ENCODE measurements at places on chromosomes 12 and 14.

DNA sequence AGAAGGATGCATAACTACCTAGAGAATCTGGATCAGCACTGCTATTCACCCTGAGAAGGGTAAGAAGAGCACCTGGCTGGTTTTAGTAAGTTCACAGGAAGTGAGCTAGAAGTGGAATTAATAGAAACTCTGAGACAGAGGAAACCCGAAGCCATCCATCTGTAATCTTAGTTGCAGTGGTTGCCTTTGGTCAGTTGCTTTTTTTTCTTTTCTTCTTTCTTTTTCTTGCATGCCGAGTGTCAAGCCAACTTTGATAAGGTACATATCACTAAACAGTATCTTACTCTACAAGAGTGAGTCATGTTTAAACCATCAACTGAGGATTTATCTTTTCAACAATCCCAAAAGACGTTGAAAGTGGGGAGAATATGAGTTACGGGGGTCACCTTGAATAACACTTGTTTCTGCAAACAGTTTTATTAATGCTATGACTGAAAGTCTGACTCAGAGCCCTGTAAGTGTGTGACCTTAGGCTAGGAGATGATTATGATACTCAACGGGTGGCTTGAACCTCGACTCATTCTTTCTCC is 26.7 kb downstream of the C12orf75 start:
- DNase-seq: no peak

DNA sequence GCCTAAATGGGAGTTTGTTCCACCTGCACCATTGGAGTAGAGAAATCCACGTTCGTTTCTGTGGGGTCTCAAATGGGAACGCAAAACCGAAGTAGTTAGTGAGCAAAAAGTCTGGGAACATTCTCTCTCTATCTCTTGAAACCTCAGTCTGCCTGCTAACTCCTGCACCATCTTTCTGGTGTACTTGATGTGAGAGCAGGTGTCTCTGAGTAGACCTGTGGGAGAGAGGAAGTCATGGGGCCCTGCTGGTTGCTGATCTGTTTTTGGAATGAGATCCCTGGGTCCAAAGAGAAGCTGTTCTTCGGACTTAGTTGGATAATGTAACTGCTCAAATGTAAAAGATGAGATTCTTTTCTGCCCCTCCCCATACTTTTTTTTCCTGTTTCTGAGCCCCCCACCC is 57.3 kb downstream of the MAX start:
- no peak for DNase-seq

- no peak for DNase-seq
Observed at GRCh38 chr14:92012121-92012748, 27.6 kb downstream of the TRIP11 start.

GRCh38 chr12:94644141-94644979 is 6.0 kb downstream of the TMCC3 start:
- DNase-seq: no peak

DNA sequence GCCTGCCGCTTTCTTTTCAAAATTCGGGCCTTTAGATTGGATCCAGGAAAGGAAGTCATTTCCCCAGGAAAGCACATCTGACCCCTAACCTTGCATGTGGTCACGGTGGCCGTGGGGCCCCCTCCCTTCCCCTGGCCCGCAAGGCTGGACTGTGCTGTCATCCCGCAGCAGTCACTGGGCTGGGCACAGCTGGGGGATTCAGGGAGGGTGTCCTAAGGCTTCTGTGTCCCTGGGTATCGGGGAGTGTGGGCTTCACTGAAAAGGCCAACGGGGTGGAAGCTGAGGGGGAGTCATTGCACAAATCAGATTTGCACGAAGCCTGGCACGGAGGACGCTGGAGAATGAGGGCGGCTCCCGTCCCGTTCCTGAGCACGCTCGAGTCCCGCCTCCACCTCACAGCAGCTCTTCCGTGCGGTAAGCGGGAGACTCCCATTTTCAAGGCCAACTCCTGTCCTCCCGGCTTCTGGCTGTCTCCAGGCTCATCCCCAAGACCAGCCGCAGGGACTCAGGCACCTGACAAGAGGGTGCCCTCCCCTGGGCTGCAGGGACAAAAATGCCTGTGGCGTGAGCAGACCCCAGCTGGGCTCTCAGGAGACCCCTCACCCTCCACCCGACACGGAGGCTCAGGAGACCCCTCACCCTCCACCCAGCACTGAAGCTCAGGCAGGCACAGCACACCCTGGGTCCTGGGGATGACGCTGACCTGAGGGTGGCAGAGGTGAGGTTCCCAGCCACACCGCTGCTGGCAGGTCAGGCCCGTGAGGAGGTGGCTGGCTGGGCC is 9.6 kb downstream of the XRCC3 start:
- no peak for DNase-seq

DNA sequence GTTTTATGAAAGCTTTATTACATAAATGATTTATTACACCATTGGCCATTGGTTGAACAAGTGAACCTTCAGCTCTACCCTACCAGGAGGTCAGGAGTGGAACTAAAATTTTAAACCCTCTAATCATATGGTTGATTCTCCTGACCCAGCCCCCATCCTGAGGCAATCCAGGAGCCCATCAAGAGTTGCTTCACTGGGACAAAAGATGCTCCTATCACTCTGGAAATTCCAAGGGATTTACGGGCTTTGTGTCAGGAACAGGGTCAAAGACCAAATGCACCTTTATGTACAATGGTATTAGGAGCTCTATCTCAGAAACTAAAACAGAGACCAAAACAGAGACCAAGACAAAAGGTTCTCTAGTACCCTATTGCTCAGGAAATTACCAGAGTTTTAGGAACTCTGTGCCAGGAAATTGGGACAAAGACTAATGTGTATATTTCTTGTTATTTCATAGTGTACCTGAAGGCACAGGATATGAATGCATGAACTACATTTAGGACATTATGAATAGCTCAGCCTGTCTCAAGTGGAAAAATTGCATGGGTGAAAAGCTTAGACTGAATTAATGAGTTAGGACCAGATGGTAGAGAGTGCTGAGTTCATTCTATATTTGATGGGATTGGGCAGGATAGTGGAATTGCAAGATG is 171.7 kb upstream of the FLRT2 start:
- no peak for DNase-seq

GRCh38 chr12:105204916-105205315 is 31.1 kb downstream of the APPL2 start:
- no peak for DNase-seq

- DNase-seq: no peak
Observed at GRCh38 chr12:16285586-16285985, 8.1 kb upstream of the SLC15A5 start.

DNA sequence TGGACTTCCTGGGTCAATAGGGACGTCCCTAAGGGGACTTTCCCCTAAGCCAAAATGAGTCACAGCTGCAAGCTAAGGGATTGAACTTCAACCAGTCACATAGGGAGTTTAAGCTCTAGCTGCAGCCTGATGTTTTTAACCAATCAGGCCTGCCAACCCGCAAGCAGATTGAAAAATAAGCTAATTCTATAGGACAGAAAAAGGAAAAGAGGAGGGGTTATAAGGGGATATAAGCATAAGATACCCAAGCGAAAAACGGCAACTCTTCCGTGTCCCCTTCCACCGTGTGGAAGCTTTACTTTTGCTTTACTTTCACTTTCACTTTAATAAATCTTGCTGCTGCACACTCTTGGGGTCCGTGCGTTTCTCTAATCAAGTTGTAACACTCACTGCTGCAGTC is 24.4 kb downstream of the ATP23 start:
- peak; percentile 31 for DNase-seq

DNA sequence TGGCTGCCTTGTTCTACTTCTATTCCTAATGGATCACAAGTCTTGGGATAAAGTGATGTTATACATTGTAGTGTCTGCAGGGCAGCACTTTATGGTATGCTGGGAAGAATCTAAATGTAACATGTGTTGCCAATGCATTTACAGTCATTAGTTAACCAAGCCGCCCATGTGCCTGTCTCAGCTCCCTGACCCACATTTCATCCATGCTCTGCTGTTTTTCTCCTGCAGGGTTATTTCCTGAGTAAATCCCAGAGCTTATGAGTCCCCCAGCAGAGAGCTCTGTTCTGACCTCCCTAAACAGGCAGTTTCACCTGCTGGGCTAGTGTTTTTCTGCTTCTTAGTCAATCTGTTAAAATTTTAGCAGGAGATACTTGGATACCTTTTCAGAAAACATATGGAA is 4.4 kb upstream of the TMTC2 start:
- DNase-seq: no peak

GRCh38 chr14:81350344-81351130 is 49.6 kb downstream of the STON2 start:
- DNase-seq: no peak

- no peak for DNase-seq
Observed at GRCh38 chr12:27537855-27538675, 14.1 kb downstream of the PPFIBP1 start.

GRCh38 chr12:76152181-76152807 is 67.8 kb upstream of the NAP1L1 start:
- no peak for DNase-seq

DNA sequence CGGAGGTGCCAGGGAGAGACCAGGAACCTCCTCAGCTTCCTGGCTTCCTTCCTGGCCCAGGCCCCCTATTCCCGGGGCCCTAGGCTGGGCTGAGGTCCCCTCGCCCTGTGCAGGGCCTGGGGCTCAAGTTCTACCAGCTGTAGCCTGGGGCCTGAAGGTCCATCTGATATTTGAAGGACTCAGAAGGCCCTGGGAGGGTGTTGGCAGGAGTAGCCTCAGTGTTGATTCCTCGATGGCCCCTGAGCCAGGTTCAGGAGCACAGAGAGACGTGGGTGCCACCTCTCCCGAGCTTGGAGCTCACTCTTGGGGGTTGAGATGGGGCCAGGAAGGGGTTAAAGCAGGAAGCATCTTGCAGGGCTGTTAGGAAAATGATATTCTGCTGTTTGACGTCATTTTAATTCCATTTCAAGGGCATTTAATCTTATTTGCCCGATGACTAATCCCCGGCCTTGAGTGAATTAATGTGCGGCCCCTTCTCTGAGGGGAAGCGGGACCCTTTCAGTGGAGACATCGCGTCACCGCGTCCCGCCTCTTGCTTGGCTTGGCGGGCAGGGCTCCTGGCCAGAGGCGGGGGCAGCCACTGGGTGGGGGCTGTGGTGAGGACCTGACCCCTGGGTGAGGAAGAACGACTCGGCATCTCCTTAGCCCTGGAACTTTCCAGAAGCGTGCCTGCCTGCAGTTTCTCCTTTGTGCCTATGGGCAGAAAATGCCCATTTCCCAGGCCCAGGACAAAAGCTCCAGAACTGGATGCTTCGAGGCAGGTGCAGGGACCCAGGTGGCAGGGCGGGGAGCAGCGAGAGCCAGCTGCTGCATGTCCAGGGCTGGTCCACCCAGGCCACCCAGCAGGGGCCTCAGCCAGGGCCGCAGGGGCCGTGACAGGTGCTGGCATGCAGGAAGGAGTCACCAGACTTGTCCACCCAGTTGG is 158.3 kb downstream of the KIF26A start:
- no peak for DNase-seq

DNA sequence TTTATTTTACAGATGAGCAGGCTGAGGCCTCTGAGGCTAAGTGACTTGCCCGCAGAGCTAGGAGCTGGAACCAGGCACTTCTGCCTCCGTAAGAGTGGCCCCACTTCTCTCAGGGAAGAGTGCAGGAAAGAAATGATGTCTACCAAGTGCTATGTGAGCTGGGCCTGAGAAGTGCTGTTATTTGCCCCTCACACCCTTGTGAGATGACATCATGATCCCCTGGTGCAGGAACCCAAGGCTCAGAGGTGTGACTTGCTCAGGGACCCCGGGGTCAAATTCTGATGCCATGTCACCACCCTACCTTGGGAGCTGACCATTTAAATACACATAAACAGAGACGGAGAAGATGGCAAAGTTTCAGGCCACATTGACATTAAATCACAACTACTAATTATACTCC is 63.7 kb upstream of the DDX11 start:
- DNase-seq: no peak

- DNase-seq: no peak
Observed at GRCh38 chr14:24095271-24096068, 1.4 kb downstream of the PCK2 start.

GRCh38 chr14:104248203-104249055 is 110.0 kb downstream of the KIF26A start:
- DNase-seq: no peak

DNA sequence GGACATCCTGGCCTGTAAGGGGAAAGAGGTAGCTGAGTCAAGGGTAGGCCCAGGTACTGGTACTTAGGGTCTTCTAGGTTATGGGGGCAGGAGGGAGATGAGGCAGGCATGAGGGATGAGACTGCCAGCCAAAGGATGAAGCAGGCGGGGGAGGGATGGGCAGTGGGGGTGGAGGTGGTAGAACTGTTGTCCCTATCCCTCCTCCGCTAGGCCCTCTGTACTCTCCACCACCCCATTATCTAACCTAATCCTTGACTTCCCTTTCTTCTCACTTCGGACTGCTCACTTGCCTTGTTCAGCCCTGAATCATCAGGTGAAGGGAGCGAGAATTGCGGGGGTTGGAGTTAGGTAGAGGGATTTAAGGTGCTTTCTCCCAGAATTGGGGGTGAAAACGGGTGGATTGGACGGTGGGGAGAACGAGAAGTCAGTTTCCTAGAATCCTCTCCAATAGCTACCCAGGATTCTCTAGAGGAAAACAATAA is 562 bp downstream of the PAN2 start:
- no peak for DNase-seq

GRCh38 chr12:88375306-88376305 is 204.7 kb downstream of the KITLG start:
- DNase-seq: peak; percentile 97

- no peak for DNase-seq
Observed at GRCh38 chr12:20963762-20964161, 153.3 kb downstream of the SLCO1B3 start.

DNA sequence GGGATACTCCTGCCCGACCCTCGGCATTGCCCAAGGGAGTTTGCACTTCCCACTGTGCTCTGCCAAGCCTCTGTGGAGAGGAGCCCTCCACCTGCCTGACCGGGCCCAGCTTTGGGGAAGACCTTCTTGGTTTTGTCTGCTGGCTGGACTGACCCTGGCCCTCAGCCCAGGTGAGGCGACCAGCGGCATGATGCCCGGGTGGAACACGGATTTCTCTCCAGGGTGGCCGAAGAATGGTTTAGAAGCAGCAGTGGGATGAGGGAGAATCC is 15.6 kb downstream of the ZBTB42 start:
- no peak for DNase-seq

DNA sequence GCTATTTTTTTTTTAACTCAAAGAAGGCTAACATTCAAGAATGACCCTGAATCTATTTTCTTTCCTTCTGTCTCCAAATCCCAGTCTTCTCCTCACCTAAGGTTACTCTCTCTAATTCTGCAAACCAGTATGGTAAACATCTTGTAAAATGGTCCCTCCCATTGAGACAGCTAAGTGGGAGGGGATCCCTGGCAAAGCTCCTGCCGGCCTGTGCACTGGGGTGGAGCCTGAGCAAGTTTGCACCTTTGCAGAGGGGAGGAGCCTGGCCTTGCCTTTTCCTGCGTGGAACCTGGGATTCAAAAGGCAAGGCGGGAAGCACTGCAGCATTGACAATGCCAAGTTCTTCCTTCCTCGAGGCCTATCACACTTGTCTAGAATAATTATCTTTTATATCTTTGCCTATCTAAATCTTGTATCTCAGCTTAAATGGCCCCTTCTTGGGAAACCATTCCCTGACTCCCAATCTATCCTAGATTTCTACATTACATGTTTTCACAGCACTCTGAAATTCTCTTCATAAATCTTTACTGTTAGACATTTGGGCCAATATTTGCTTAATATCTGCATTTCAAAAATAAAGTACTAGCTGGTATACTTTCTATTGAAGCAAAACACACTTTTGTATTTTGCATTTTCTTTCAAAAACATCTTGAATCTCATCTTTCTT is 83.0 kb downstream of the EPS8 start:
- no peak for DNase-seq

GRCh38 chr12:74980510-74980909 is 229.1 kb downstream of the KCNC2 start:
- no peak for DNase-seq
